Stimulated activated effector memory CD8-positive, alpha-beta T cell treated with anti-CD3 and anti-CD28 coated beads, Interleukin-12 subunit alpha, Interleukin-12 subunit beta, amount 100 ng/mL, for 72 hours (primary cell): ENCODE measurements at places on chromosomes 6 and 20.

DNA sequence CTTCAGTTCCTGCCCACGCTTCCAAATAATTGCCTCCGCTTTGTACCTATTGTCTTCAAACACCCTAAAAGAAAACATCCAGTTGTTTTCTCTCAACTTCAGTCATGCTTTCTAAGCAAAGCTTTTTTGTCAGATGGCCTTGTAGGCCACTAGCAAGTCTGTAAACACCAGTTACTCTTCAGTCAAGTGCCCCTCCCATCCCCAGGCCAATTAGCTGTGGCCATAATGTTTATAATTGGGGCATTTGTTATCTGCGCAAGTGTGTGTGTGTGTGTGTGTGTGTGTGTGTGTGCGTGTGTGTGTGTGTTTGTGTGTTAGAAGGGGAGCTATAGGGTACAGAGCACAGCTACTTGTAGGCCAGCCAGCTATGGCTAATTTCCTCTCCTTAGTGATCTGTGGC is 272.4 kb upstream of the MARCKS start:
- no peak for DNase-seq

GRCh38 chr6:56329271-56330050 is 82.1 kb upstream of the COL21A1 start:
- DNase-seq = no peak

GRCh38 chr6:126535595-126535994 is 195.7 kb downstream of the CENPW start:
- DNase-seq = no peak

- DNase-seq = no peak
These were observed 99.7 kb downstream of the PDE7B start for GRCh38 chr6:135951169-135951568.

- no peak for DNase-seq
These were observed 155.5 kb downstream of the BCAS1 start for GRCh38 chr20:53914781-53915445.

- DNase-seq = no peak
These were observed 17.5 kb downstream of the ELMO2 start for GRCh38 chr20:46388937-46389336.

GRCh38 chr20:13331536-13331935 is 110.5 kb downstream of the ISM1 start:
- no peak for DNase-seq

- no peak for DNase-seq
These were observed 158.9 kb downstream of the MRPL14 start for GRCh38 chr6:43968110-43968965.

DNA sequence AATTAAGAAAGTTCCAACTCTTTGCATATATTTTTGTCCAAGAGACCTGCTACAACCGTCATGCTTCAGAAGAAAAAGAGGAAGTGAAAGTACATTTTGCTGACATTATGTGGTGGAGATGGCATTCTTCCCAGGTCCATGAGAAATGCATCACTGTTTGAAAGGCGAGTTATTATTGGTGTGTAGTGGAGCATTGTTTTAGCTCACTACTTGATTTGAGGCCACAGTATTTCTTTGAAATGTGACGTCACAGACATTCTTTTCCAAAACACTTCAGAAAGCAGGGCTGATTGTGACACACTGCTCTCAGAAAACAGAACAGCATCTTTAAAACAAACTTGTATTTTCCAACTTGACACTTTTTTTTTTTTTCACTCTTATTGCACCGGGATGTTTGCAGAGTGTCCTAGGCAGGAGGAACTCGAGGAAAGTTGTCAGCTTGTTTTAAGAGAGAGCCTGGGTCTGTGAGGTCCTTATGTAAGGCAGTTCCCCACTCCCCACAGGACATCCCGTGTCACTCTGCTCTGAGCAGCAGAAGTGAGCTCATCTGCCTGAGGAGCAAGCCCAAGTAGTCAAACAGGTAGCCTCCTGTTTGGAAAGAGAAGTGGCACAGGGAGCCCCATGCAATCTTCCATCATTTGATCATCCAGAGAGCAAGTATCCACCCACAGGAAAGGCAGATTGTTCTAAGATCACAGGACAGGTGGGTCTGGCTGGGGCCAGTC is 1.1 kb downstream of the SPTLC3 start:
- no peak for DNase-seq
